ENCODE measurements at places on chromosomes 3 and 15.

DNA sequence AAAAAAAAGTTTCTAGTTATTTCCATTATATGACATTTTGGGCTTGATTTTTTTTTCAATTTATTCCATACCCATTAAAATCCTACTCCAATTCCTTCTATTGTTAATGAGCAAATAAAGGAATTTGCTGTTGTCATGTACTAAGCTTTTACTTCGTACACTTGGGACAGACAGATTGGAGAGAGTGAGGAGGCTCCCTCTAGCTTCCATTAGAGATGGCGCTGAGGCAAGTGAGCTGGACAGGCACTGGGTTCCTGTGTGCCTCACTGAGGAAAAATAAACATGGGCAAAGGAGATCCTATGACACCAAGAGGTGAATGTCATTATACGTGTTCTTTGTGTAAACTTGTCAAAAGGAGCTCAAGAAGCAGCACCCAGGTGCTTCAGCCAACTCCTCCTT is 441.1 kb upstream of the MDFIC2 start:
- no peak for DNase-seq

- DNase-seq, result no peak
Observed at GRCh38 chr15:25668901-25669300, 194.2 kb downstream of the ATP10A start.

- no peak for DNase-seq
Observed at GRCh38 chr3:126490619-126491018, 14.9 kb upstream of the ZXDC start.

DNA sequence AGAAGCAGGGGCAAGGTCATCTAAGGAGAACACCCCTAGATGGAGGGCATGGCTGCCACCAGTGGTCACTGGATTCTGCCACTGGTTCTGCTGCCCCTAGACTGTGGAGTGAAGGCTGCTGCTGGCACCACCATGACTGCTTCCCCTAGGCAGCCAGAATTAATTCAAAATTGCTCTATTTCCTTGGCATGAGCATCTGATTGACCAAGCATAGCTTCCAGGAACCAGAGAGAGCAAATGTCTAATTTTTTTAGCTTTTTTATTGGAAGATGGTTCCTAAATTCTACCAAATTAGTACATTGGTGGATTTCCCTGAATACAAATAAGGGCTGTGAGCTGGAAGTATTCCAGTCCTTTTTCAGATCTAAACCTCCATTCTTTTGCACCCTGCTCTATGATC is 270.2 kb upstream of the GBE1 start:
- DNase-seq, result no peak

DNA sequence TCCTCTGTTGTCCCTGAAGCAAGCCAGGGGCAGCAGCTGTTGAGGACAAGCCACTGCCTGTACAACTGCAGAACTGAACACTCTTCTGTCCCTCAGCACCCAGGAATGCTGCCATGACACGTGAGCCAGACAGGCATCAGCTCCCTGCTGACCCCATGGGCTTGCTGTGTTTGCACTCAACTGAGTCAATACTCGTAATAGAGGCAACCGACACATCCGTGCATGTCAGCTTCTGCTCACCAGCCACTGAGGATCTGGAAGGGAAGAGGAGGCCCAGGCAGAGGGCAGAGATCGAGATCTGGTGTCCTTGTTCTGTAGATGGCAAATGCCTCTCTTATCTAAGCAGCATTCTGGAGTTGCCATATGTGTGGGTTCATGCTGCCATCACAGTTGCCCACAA is 54.3 kb upstream of the SEC61A1 start:
- no peak for DNase-seq

- no peak for DNase-seq
Observed at GRCh38 chr3:100761211-100761942, 52.1 kb downstream of the TFG start.

DNA sequence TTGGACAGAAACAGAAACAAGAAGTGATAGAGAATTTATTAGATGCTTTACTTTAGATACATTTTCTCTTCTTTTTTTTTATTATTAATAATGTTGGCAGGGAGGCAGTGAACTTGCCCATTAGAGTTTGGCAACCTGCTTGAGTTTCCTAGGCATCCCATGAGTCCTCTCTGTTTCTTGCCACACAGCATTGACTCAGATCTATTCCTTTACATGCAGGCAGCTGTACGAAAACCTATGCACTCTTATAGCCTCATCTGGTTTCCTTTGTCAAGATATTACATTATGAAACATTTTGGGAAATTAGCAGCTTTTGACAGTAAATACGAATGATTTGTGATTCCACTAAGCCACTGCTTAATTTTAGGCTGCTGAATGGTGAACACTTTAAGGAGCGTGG is 23.3 kb downstream of the IL1RAP start:
- no peak for DNase-seq

DNA sequence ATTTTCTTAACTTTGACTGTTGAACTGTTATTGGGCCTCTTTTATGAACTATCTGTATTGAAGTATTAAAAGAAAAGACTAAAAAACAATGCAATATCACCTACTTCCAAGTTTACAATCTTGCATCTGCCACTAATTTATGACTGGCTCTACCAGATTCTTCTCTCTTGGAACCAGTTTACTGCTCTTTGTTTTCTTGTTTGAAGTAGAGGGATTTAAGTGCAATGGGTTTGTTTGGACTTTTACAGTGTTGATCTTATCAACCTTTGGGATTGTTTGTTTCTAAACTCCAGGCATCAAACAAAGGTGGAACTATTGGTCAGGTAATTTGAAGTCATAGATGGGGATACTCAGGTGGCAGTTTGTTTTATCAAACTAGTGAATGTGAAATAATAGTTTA is 43.0 kb upstream of the MEIS2 start:
- DNase-seq, result no peak

DNA sequence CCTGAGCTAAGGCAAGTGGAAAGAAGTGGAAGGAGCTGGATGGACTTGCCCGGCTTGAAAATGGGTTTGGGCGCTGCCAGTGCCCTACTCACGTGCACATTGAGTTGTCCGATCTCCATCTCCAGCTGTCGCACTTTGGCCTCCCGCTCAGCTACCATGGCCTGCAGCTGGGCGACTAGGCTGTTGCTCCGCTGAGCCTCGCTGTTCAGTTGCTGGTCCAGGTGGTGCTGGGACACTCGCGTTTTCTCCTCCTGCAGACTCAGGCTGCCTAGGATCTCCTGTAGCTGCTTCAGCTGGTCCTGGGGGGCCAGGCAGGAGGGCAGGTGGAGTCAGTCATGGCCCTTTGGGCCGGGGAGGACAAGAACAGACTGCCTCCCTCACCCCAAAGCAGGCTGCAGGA is 33.0 kb upstream of the HHATL start:
- no peak for DNase-seq

Measured in tibial artery (tissue), 4 donors.